ENCODE measurements at places on chromosomes 5 and 9.
A peak's percentile ranks its signal among the peaks of the same experiment; 100 is the strongest.

DNA sequence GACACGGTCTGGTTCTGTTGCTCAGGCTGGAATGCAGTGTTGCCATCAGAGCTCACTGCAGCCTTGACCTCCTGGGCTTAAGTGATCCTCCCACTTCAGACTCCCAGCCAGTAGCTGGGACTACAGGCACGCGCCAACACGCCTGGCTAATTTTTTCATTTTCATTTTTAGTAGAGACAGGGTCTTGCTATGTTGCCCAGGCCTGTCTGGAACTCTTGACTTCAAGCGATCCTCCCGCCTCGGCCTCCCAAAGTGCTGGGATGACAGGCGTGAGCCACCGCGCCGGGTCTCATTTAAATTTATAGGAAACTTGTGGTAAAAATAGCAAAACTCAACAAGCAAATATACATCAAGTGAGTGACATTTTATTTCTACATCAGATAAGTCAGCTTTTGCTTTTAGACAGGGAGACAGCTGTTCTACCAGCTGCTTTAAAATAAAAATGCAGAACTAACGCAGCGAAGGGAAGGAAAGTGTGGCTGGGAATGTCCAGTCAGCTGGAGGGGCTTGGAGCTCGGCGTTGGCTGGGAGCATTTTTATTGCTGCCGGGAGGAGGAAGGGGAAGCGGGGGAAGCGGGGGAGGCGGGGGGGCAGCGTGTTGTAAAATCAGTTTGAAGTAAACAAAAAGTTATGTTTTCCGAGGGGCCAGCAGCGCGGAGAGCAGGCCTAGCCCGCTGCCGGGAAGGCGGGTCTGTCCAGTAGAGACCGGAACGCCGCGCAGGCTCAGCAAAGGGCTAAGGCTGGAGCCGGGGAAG is 707 bp upstream of the ZFYVE16 start:
- DNase-seq = no peak

GRCh38 chr9:83469722-83470121 is 68.5 kb downstream of the FRMD3 start:
- DNase-seq = no peak

- DNase-seq = no peak
Observed at GRCh38 chr5:66454186-66455078, 141.8 kb upstream of the MAST4 start.

DNA sequence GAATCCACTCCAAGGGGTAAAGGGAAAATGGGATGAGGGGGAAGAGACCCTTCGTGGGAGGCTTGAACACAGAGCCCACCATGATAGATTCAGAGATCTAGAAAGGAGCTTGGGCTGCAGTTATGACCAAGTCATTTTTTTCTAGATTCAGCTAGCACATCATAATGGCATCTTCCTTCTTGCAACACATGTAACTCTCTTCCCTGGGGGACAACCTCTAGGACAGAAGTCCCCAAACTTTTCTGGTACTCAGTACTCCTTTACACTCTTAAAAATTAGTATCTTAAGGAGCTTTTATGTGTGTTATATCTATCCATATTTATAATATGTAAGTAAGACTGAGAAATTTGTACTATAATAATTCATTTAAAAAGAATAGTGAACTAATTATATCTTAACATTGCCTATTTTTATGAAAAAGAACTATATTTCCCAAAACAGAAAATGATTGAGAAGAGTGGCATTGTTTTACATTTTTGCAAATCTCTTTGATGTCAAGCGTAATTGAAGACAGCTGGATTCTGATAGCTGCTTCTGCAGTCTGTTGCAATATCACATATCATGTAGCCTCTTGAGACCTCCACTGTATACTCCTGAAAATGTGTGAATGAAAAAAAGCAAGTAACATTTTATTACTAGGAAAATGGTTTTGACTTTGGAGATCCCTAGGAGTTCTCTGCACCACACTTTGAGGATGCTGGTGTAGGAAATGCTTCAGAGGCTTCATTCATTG is 875 bp downstream of the ACO1 start:
- DNase-seq = no peak

- peak; percentile 87 for DNase-seq
Observed at GRCh38 chr9:137482094-137482781, 23.1 kb upstream of the NSMF start.

GRCh38 chr5:174699131-174699530 is 25.3 kb upstream of the MSX2 start:
- no peak for DNase-seq

GRCh38 chr5:154221371-154221896 is 30.9 kb downstream of the GALNT10 start:
- DNase-seq = peak; percentile 51

GRCh38 chr9:70887826-70888225 is 233.6 kb downstream of the TRPM3 start:
- DNase-seq = no peak

GRCh38 chr9:100352201-100352726 is 478 bp downstream of the TEX10 start:
- peak; percentile 70 for DNase-seq

DNA sequence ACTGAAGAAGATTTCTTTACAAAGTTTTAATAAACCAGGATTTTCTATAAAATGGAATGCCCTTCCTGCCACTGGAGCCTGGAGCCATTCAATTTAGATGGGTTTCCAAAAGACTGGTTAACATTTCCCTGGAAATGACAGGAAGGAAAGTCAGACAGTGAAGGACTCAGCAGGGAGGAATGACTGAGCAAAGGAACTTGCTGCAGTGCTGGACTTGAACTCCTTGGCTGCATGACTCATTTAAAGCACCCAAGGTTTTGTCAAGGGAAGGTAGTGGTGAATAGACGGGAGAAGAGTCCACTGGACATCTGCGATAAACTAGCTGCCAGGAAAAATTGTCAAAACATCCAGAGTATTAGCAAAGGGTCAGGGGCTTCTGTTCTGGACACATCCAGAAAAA is 163.8 kb upstream of the SLC28A3 start:
- no peak for DNase-seq

DNA sequence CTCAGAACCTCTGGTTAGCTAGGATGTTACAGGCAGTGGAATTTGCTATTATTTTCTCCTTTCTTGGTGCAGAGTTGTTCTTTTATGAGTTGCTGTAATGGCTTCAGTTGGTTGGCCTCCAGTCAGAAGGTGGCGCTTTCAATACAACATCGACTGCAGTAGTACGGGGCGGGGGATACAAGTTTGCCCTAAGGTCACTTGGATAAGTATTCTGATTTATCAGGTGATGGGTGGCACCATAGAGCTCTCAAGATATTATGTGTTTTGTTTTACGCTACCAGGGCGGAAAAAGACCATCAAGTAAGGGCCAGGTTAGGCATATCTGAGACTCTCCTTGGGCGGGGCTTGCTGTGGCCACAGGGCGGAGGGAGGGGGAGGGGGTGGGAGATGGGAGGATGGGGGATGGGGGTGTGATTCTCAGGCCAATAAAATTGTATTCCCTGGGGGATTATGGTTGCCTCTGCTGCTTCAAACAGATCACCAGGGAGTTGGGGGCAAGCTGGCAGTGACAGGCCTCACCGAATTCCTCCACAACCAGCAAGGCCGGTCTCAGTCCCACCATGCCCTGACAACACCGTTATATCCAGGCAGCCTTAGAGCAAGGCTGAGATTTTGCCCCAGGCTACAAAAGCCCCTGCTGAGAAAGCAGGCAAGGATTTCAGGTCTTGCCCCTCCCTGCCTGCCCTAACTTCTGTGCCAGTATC is 15.9 kb upstream of the RNF38 start:
- no peak for DNase-seq

DNA sequence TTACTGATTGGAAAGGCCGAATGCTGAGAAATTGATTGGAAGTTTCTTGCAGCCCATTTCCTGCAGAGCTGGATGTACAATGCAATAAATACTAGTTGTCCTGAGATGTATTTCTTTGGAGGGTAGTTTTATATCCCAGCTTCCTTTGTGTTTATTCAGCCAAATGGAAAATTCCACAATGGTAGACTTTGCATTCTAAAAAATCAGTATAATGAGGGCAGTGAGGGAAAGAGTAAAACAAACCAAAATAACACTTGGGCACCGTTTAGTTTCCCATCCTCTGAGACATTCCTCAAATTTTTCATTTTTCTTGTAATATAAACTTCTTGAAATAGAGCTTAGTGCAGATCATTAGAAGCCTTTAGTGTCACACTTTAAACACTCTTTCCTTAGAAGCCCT is 379.4 kb downstream of the EBF1 start:
- DNase-seq = no peak

GRCh38 chr9:14347406-14348122 is 33.6 kb upstream of the NFIB start:
- DNase-seq = peak; percentile 53

DNA sequence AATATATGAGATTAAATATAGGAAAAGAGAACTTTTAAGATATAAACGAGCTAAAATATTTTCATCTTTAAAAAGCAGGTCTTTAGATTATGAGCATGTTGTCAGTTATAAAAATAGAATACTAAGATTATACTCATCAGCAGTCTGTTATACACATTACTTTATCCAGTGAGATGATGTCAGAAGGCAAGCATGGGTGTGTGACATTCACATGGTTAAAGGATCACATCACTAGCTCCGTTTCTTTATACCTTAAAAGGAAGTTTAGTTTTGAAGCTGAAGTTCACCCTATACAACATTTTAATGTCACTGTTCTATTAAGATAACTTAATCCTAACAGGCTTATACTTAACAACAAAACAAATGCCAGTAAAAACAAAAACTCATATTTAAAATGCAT is 59.6 kb downstream of the RICTOR start:
- DNase-seq = no peak

- no peak for DNase-seq
Observed at GRCh38 chr5:170426149-170426767, 37.1 kb upstream of the KCNMB1 start.

- no peak for DNase-seq
Observed at GRCh38 chr5:149414405-149415065, 35.4 kb upstream of the IL17B start.

DNA sequence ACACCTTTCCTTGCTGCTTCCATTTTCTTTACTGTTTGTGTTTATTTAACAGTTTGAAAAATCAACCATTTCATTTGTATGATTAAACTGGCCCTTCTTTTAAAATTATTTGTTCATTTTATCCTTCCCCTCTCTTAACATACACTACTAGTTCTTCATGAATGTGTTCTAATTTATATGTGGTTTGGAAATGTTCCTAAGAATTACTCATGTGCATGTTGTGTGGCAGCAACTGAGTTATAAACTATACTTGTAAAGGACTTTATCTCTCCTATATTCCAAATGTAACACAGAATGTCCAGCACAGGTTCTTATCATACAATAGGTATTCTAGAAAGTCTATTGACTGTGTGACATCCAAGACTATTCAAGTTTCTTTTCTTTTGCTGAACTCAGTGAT is 358.2 kb upstream of the MEF2C start:
- no peak for DNase-seq

DNA sequence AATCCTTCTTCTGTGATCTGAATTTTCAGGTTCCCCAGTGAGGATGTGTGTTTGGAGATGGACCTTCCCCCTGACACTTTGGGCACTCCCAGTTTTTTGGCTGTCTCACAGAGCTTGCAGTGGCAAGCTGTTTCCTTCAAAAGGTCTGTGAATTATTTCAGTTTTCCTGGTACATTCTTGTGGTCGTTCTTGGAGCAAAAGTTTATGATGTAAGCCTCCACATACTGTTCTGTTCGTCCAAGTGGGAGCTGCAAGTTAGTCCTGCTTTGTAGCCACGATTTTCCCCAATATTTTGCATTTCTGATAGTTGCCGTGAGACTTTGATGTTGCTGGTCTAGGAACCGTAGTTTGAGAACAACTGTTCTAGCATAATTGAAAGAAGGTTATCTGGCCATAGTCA is 88.3 kb downstream of the MTAP start:
- DNase-seq = no peak

DNA sequence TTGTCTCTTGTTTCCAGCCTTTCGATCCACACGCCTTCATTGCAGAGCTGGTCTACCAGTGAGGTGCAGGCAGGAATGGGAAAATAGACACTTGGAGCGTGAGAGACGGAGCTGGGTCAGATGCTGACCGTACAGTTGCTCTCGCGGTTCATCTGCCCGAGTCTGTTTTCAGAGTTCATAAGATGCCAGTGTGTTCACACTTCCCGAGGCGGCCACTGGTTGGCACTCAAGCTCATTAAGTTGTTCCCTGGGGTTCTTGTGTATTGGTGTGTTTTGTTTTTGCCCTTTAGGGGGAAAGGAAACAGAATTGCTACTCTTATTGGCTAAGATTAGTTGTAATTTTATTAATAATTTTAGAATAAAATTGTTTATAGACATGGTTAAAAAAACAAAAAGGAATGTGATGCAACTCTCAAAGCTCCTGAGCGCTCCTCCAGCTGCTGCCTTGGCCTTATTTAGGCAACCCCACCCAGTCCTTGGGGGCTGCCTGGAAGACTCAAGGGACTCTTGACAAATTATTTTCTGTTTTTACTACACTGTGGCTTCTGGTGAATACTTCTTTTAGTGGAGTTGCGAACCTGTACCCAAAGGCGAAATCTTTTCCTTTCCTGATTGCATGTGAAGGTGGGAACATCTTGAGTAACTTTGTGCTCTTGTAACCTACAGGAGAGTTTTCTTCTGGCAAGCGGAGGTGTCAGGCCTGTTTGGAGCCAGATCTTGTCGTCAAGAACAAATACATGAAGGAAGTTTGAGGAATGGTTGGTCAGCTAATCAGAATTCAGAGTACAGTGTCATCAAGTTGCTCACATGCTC is 146.1 kb downstream of the MAST4 start:
- DNase-seq = no peak

DNA sequence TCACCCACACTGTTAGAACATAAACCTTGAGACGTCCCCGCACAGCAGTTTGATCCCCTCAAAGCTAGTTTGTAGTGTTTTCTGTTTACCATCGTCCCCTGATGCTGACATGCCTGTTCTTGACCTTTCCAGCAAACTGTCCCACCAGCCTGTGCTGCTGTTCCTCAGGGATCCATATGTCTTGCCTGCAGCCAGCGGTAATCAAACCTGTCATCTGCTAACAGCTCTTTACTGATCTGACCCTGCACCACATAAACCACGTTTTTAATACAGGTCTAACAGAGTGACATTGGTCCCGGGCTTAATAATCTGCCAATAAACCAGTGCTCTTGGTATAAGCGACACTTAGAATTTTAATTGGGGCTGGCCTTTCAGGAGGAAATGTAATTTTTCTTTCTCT is 34.7 kb downstream of the PPIC start:
- DNase-seq = no peak

GRCh38 chr5:96997265-96997859 is 61.5 kb downstream of the LNPEP start:
- peak; percentile 53 for DNase-seq

- DNase-seq = no peak
Observed at GRCh38 chr9:106438928-106439327, 424.0 kb upstream of the ZNF462 start.

DNA sequence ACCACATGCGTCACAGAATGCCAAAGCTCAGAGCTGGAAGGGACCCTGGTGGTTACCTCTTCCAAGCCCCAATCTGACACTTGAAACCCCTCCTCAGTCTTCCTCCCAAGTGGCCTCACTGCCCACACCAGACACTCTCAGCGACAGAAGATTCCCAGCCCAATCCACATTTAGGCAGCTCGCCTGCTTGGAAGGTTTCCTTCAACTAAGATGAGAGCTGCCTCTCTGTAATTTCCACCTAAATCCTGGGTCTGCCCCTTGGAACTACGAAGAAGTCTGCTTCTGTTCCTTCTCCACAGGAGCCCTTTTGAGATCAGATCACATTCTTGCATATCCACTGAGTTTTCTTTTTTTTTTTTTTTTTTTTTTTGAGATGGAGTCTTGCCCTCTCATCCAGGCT is 83.7 kb downstream of the PAX5 start:
- DNase-seq = no peak

- DNase-seq = no peak
Observed at GRCh38 chr9:83537331-83538171, 650 bp downstream of the FRMD3 start.

- no peak for DNase-seq
Observed at GRCh38 chr9:129486756-129487657, 133.9 kb downstream of the C9orf50 start.

All from RWPE1 (cell line).